Suprapubic skin (tissue), 4 donors: ENCODE measurements at places on chromosomes 16 and 17. TPM values are rescaled to one million over a fixed set of nuclear protein-coding genes. Genes with fewer than 3 reads are reported as not detected.

Gene MMP28
- total RNA-seq, result 76.4 TPM

DNA sequence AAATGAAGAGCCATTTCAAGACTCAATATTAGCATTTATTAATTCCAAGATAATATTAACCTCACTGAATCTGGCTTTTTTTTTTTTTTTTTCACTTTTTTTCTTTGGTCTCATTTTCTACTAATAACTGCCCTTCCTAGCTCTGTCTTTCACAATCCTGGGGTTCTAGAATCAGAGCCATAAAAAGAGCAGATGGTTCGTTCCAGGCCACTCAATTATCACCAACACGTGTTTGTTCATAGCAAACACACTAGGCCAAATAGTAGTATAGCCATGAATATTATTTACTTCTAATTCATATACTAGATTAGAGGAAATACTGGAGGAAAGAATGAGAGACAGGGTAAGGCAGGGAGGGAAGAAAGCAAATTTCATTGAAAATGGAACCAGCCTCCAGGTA, 39.8 kb downstream of the TEX2 start:
- no peak for DNase-seq

- no peak for DNase-seq
Measured at GRCh38 chr16:6122401-6122800, 1024.8 kb upstream of the EEF2KMT start.

Gene TRIM47
- 29.6 TPM for total RNA-seq

- DNase-seq, result no peak
Measured at GRCh38 chr16:50596762-50597450, 48.7 kb downstream of the NKD1 start.

- DNase-seq, result no peak
Measured at GRCh38 chr17:76266244-76266938, 1.2 kb downstream of the UBALD2 start.

Gene PLA2G10
- not detected for total RNA-seq

- DNase-seq, result no peak
Measured at GRCh38 chr16:78096386-78096785, 3.1 kb upstream of the WWOX start.

Gene KRT25
- 92.6 TPM for total RNA-seq

- no peak for DNase-seq
Measured at GRCh38 chr16:69798466-69798865, 36.3 kb downstream of the WWP2 start.

DNA sequence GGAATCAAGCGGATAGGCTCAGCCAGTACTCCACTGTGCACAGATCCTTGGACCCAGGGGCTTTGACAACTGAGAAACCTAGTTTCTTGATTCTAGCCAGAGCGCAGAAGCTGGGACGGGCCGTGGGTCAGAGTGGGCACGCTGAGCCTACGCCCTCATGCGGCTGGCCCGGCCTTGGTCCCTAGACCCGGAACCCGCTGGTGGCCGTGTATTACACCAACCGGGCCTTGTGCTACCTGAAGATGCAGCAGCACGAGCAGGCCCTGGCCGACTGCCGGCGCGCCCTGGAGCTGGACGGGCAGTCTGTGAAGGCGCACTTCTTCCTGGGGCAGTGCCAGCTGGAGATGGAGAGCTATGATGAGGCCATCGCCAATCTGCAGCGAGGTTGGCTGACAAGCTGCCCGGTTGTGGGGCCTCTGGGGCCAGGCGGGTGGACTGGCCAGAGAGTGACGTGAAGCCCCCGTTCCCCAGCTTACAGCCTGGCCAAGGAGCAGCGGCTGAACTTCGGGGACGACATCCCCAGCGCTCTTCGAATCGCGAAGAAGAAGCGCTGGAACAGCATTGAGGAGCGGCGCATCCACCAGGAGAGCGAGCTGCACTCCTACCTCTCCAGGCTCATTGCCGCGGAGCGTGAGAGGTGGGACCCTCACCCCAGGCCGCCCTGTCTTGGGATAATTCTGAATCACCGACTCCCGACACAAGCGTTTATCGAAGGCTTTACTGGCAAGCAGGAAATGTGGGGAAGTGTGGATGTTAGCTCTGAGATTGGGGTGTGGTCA, 946 bp downstream of the STUB1 start:
- DNase-seq, result no peak

GRCh38 chr17:72765368-72766153, 326.9 kb downstream of the SLC39A11 start:
- no peak for DNase-seq

DNA sequence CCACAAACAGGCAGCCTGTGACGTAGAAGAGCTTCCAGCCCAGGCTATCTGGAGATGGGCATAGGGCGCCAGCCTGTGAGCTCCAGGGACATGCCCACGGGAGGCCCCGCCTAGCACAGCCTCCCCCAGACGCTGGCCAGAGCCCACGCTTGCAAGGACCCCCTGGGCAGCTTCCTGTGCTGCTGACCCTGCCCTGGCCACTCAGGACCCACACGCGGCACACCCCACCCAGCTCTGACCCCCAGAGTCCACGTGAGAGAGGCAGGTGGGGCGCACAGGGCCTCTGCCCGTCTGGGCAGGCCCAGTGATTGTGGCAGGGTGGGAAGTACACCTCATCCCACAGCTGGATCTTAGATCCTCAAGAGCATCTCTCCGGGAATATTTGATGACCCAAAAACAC, 3.9 kb downstream of the CYBC1 start:
- no peak for DNase-seq

GRCh38 chr16:72099377-72099818, 5.8 kb downstream of the DHX38 start:
- DNase-seq, result no peak
